AG09309 (cell line): ENCODE measurements at places on chromosomes 12 and 14.

- DNase-seq = peak; percentile 21
These were observed 9.2 kb downstream of the RAB21 start for GRCh38 chr12:71763677-71764379.

GRCh38 chr12:44847888-44848702 lies 28.0 kb downstream of the NELL2 start:
- DNase-seq = no peak

DNA sequence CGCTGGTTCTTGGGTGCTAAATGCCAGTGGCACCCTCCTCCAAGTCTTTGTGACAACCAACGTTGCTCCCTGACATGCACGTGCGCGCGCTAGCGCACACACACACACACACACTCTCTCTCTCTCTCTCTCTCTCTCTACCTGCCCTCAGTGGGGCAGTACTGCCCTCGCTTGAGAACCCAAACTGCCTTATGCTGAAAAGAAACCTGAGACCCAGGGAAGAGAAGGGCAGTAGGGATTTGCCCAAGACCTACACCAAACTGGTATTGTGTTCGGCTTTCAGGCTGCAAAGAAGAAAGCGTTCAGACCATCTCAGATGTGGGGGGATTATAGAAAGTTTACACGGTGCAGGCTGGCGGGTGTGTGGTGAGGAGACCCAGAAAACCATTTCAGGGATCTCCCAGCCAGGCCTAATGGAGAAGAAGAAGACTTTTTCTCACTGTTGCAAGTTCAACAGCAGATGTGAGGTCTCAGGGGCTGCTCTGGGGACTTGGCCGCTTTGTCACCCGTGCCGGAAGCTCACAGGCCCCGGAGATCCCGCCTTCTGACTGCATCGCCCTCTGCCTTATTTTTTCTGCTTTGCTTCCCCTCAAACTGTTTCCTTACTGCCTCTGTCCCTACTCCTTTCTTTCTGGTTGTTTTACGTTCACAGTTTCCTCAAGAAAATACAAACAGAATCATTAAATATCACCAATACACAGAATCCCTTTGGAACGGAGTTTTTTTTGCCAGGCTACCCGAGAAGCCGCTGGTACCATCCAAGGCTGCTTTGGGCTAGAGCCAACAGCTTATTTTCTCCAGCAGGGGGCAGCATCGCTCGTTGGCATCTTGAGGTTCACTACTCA lies 82.4 kb downstream of the PPM1A start:
- no peak for DNase-seq

- no peak for DNase-seq
These were observed 87.7 kb downstream of the ITPK1 start for GRCh38 chr14:93027810-93028723.

DNA sequence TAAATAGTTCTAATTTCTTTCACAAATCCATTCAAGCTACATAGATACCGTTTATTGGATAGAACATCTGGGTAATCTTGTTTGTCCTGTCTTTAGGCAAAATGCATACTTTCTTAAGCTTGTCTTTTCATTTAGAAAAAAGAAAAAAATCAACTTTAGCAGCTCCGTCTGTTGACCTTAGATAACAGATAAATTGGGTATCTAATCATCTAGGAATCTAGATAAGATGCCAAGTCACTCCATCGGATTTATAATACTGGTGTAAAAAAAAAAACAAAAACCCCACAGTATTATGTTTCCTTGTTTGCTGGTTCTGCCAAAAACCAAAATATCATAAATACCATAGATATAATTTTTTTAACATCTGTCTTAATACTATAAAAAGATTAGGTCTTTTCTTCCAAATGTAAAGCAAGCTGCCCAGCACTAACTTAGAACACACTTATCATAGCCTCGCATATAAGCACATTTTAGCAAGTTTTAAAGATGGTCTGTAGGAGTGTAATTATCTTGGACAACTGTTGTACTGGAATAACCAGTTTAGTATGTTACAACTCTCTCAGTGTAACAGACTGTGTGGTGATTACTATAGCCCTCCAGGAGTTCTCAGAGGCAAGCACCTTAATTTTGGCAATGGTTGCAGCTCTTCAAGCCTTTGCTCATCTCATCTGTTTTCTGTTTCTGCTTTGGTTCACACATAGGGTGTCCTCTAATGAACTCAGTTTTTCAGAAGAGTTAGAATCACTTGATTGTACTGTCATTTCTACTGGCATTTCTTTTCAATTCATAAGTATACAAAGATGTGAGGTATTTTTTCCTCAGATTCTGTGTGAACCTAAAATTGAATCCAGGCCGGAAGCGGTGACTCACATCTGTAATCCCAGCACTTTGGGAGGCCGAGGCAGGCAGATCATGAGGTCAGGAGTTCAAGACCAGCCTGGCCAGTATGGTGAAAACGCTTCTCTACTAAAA lies 83.1 kb downstream of the ANO6 start:
- DNase-seq = peak; percentile 53

DNA sequence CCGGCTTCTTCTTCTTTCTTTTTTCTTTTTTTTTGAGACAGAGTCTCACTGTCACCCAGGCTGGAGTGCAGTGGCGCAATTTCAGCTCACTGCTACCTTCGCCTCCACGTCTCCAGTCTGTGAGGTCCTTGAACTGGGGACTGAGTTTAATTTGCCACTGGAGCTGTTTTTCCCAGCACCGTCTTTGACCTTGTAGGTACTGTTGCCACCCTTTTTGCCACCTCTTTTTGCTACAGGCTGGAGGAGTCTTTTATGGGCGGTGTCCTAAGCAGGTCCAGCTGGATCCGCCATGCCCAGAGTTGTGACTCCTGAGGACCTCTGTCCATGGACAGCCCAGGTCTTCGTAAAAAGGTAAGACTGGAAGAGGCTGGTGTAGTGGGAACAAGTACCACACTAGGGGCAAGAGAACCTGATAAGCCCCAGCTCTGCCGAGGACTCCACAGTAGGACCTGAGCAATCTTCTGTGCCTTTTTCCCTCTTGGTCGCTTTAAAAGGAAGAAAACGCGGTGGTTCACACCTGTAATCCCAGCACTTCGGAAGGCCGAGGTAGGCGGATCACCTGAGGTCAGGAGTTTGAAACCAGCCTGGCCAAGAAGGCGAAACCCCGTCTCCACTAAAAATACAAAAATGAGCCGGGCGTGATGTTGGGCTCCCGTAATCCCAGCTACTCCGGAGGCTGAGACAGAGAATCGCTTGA lies 946 bp downstream of the RNU4-2 start:
- no peak for DNase-seq

- DNase-seq = no peak
These were observed 8.1 kb upstream of the STAB2 start for GRCh38 chr12:103578926-103579325.

DNA sequence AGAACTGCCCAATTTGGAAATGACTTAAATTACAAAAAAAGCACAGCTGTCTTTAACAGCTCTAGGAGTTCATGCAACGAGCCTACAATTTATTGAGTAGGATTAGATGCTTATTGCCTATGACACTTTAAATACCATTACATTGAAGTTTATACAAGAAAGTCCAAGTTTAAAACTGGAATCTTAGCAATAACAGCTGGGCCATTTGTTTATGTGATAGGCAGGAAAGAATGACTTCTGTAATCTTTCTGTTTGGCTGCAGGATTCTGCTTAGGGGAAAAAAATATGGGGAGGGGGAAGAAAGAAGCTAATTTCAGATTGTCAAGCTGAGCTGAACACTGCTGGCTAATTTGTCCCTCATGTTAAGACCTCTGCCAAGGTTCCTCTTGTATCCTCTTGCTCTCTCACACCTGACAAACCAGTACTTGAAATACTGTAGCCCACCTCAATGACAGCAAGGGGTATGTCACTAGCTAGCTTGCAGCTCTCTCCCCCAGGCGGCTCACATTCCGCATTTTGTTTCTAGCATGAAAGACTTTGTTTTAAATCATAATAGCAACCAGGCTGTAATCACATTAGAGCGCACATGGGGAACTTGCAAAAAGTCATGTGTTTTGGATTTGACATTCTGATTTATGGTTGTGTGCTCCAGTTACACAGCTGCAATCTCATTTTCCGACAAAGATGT lies 384.8 kb downstream of the BMP4 start:
- DNase-seq = no peak
